ENCODE measurements at places on chromosomes 6 and 20. TPM values are rescaled to one million over a fixed set of nuclear protein-coding genes. Genes with fewer than 3 reads are reported as not detected.

The FAM217A gene
- total RNA-seq = not detected

GRCh38 chr6:36829919-36830544 lies 9.2 kb downstream of the CPNE5 start:
- DNase-seq = peak; percentile 17

The CGA gene
- 32.0 TPM for total RNA-seq

The CNBD2 gene
- total RNA-seq = 2.7 TPM

DNA sequence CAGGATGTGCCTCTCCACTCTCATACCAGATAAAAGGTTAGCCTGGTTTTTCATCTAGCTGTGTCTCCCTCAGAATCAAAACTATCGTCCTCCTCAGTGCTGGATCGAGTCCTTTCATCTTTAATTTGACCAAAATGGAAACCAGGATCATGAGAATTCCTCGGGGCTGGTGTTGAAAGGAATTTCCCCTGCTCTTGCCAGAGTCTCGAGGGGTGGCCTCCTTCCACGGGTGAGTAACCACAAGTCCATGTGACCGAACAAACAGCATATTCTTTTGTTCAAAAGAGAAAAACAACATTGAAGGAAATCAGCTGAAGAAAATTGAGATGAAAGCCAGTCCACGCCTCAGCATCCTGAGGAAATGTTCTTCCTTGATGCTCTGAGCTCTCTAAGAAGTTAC lies 165.9 kb upstream of the CDYL start:
- no peak for DNase-seq

The SIRPD gene
- 0.39 TPM for total RNA-seq

- DNase-seq = peak; percentile 76
Measured at GRCh38 chr20:47241345-47241781, 115.1 kb downstream of the ZMYND8 start.

GRCh38 chr20:1224205-1224890 lies 1.5 kb upstream of the RAD21L1 start:
- DNase-seq = no peak

The SGK2 gene
- total RNA-seq = 8.3 TPM

DNA sequence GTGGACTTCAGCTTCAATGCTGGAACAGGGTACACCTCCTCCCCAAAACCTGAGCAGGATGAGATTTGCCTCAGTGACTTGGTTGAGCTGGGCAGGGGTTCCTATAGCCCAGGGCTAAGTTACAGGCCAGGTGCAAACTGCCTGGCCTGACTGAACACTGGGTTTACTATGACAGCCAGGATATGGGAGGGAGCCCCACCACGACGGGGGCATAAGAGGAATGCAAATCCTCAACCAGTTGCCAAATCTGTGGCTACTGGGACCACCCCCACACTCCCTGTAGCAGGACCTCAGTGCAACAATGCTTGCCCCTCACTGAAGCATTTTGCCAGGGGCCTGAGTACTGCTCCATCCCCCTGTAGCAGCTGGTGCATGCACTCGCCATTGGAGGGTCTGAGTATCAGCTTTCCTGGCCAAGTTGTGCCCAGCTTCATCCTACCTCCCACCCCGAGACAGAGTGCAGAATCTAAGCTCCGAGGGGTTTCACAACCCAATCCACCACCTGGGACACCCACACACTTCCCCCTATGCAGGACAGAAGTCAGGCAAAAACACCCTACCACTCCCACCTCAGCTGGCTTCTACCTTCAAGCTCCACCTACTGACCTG lies 27.6 kb downstream of the TREML4 start:
- DNase-seq = no peak

DNA sequence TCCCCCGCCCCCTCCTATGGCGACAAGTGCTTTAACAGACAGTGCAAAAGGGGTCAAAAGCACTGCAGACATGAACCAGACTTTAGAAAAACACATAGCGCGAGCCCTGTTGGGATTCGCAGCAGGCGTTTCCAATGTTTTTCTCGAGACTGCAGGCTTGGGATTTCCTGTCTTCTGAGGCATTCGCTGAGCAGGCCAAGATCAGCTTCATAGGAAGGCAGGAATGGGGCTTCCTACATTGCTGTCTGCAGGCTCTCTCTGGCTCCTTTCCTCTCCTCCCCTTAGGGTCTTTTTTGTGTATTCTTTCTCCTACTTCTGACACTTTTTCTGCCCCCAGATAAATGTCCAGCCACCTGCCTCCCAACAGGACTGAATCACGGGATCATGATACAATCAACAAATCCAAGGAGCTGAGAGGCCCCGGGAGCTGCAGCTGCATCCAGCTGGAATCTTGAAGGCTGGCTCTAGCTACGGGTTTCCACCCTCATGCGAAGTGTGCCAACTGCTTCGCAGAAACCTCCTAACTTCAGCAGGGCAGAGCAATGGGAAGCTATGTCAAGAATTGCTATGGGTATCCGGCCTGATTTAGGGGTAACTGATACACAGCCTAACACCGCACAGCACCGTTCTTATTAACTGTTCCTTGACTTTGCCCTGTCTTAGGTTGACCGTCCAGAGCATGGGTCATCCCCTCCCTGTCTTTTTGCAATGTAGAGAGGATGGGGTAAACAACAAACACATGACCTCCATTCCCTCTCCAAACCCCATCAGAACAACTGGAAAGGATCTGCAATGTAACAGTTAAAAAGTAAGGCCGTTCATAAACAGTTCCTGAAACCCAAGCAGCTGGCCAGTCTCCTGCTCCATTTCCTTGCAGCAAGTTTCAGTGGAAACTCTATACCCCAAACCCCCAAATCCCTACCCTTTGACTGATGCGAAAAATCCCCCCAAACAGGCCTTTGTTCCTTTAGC lies 31.5 kb downstream of the SNX5 start:
- DNase-seq = peak; percentile 91

The MAN1A1 gene
- 57.9 TPM for total RNA-seq

DNA sequence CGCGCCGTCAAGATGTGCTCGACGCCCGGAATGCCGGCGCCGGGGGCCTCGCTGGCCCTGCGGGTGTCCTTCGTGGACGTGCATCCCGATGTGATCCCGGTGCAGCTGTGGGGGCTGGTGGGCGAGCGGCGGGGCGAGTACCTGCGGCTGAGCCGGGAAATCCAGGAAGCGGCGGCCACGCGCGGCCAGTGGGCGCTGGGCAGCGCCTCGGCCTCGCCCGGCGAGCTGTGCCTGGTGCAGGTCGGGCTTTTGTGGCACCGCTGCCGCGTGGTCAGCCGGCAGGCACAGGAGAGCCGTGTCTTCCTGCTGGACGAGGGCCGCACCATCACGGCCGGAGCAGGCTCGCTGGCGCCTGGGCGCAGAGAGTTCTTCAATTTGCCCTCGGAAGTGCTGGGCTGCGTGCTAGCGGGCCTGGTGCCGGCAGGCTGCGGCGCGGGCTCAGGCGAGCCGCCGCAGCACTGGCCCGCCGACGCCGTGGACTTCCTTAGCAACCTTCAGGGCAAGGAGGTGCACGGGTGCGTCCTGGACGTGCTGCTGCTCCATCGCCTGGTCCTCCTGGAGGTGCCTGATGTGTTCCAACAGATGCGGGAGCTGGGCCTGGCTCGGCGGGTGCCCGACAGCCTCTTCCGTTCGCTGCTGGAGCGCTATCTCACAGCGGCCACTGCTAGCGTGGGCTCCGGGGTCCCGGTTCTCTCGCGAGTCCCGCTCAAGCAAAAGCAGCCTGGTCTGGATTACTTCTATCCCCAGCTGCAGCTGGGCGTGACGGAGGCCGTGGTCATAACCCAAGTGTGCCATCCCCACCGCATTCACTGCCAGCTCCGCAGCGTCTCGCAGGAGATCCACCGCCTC lies 656 bp downstream of the TDRD6 start:
- no peak for DNase-seq

The C6orf141 gene
- 7.5 TPM for total RNA-seq

The CDH4 gene
- 0.10 TPM for total RNA-seq

The POU5F1 gene
- total RNA-seq = 0.69 TPM

GRCh38 chr6:111353912-111354462 lies 129.0 kb downstream of the REV3L start:
- no peak for DNase-seq

DNA sequence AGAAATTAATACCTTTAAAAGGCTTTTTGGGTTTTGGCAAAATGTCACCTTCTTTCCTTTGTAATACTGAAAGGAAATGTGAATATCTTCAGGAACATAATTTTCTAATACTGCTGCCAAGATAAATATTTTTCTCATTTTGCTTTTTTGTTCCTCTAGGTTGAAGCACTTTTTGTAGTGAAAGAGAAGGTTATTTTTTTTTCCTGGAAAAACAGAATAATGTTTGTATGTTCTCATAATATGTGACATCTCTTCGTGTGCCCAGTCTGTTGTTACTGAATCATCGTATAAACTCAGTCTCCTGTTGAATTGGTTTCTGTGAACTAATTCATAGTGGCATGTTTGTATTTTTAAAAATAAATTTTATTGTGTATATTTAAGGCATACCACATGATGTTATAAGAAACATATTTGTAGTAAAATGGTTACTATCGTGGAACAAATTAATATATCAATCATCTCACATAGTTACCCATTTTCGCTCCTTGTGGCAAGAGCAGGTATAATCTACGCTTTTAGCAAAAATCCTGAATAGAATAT lies 74.4 kb downstream of the SH3BGRL2 start:
- DNase-seq = no peak

The TRIM31 gene
- not detected for total RNA-seq

DNA sequence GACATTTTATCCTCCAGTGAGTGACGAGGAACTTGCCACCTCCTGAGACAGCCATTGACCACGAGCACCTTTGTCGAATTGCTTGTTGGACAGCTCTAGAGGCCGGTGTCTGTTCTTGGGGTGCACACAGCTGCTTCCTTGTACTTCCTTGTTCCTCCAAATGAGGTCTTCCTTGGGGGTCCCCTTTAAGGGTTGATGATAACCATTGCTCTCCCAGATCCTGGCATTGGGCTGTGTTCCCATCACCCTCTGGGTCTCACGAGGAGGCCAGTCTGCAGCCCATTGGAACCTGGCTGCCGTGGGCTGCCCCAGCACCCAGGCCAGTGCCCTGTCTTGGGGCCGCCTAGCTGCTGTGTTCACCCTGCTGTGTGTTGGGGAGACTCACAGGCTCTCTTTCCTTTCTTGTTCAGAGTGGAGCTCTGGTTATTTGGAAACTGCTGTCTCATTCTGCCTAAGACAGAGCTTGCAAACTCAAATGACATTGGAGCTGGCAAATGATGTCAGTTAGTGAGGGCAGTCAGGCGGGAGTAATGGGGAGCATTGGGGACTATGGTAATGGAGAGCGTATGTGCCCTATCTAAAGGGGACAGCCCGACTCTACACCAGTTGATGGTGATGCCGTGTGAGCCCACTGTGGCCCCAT lies 25.7 kb downstream of the PPP1R16B start:
- DNase-seq = no peak

The LINC00237 gene
- not detected for total RNA-seq

The GJA10 gene
- not detected for total RNA-seq

The TSHZ2 gene
- 10.1 TPM for total RNA-seq

GRCh38 chr6:157530126-157530525 lies 149.1 kb downstream of the ZDHHC14 start:
- no peak for DNase-seq

The SNPH gene
- total RNA-seq = 1.2 TPM

DNA sequence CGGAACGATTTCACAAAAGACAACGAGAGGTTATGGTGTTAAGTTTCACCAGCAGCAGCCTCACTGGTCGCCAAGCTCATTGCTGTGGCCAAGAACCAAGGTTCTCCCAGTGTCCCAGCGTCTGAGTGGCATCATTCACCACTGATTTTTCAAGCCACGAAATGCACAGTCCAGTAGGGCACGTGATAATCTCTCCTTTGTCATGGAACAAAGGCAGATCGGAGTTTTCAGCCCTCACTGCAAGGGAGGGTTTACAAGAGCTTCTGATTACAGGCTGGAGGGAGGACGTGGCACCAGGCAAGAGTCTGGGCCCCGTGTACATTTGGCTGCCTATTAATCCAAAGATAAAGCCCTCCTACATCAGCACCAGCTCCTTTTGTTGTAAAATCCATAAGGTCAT lies 2.0 kb downstream of the CD24 start:
- no peak for DNase-seq

DNA sequence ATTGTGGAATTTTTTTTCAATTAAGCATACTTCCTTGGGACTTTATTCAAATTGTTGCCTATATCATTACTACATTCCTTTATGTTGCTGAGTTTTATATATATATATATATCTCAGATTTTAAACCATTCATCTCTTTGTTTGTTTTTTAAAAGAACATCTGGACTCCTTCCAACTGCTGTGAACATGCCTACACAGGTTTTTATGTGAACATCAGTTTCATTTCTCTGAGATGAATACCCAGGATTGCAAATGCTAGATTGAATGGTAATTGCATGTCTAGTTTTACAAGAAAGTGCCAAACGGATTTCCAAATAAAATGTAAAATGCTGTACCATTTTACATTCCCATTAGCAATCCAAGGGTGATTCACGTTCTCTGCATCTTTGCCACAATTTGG lies 1289.3 kb downstream of the HACE1 start:
- DNase-seq = no peak

DNA sequence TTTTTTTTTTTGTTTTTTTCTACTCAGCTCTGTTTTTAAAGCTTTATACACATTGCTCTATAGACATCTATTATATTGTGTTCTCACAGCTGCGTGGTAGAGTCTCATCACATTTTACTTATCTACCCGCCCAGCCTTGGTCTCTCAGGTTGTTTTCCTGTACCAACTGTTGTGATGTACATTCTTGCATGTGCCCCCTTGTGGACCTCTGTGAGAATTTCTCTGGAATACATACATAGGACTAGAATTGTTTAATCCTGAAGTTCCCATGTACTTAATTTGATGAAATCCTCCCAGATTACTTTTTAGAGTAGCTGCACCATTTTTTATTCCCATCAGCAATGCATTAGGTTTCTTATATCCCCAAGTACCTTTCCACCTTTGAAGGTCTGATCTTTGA lies 40.4 kb upstream of the TINAG start:
- DNase-seq = no peak

- no peak for DNase-seq
Measured at GRCh38 chr20:59567585-59568508, 36.5 kb upstream of the PHACTR3 start.

DNA sequence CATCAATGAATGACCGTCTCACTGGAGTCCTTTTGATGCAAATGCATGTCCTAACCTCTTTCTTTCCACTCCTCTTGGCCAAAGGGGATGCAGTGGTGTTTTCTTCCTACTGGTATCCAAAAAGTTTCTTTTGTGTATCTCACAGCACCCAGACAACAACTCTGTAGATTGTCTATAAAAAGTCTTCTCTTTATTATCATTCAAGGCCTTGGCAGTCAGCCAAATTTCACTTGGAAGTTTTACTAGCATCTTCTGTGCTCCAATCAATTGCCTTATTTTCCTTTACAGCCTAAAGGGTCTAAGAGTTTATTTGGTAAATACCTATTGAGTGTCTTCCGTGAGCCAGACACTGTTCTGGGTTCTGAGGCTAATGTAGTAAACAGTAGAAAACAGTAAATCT lies 150.2 kb upstream of the RNF217 start:
- DNase-seq = no peak

All from skin of body (tissue), 3 donors.